ENCODE measurements at places on chromosomes 3 and 15.

DNA sequence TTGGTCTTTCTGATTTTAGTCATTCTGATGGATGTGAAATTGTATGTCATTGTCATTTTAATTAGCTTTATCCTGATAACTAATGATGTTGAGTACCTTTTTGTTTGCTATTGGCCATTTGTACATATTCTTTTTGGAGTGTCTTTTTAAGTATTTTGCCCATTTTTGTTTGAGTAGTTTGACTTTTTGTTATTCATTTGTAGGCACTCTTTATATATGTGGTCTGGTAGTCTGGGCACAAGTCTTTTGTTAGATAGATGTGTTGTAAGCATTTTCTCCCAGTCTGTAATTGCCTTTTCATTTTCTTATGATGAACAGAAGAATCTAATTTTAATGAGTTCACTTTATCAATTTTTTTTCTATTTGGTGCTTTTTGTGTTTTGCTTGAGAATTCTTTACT is 14.6 kb downstream of the GPR160 start:
- no peak for DNase-seq

DNA sequence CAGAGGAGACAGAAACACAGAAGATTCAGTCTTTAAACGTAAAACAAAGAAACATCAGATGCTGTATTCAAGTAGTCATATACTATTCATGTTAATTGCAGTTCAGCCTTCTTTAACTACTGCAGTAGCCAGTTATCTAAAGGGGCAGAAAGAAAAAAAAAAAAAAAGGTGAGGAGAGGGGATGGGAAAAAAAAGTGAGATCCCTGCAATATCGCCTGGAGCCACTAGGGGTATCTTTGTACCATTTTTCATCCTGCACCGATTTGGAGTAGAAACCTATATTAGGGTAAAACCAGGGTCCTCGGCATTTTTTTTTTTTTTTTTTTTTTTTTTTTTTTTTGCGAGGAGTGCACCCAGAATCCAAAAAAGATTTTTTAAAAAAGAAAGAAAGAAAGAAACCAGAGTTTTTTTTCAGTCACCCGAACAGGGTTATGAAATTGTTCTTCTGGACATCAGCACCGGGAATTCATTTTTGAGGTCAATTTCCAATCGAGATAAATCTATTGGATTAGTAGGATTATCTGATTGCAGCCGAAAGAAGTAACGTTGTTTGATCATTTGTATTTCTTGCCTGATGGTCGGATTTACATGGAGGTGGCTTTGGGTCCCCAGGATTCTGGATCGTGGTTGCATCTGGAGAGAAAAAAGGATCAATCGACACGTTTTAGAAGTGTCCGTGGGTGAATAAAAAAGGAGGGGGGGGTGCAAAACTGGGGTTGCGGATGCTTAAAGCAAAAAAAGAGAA is 186.7 kb downstream of the NLGN1 start:
- peak; percentile 22 for DNase-seq

- DNase-seq: no peak
Measured at GRCh38 chr3:30141178-30141581, 465.2 kb upstream of the TGFBR2 start.

DNA sequence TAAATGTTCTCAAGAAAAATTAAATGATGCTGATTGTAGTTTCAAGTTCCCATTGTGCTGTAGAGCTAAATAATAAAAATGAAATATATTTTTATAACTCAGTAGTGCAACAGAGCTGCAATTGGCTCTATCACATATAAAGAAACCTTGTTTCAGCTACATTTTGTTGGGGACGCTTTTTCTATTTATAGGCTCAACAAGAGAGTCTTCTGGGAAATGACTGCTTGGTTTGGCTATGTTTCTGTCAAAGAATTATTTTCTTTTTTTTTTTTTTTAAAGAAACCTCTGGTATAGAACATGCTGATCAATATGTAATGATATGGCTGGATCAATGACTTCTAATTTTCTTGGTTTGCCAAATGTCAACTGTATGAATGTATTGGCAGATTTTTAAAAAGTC is 76.5 kb downstream of the OTOL1 start:
- no peak for DNase-seq

DNA sequence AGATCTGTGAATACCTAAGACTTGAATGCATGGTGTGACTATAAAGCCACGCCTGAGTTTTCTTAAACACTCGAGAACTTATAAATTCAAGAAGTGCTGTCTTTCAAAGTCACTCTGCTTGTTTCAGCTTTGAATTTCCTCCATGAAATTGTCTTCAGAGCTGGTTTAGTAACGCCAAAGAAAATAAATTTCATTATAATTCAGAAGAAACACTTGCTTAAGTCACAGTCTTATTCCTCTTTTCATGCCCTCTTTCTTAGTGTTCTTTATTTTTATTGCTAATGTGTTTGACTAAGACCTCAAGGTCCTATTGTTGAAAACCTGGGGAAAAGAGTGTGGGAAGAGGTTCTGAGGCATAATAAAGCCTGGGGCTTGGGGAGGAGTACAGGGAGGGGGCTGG is 3.3 kb upstream of the RCN2 start:
- DNase-seq: no peak

GRCh38 chr3:155481089-155481488 is 187.6 kb upstream of the STRIT1 start:
- no peak for DNase-seq

GRCh38 chr3:124131580-124131979 is 139.7 kb upstream of the ROPN1 start:
- no peak for DNase-seq

DNA sequence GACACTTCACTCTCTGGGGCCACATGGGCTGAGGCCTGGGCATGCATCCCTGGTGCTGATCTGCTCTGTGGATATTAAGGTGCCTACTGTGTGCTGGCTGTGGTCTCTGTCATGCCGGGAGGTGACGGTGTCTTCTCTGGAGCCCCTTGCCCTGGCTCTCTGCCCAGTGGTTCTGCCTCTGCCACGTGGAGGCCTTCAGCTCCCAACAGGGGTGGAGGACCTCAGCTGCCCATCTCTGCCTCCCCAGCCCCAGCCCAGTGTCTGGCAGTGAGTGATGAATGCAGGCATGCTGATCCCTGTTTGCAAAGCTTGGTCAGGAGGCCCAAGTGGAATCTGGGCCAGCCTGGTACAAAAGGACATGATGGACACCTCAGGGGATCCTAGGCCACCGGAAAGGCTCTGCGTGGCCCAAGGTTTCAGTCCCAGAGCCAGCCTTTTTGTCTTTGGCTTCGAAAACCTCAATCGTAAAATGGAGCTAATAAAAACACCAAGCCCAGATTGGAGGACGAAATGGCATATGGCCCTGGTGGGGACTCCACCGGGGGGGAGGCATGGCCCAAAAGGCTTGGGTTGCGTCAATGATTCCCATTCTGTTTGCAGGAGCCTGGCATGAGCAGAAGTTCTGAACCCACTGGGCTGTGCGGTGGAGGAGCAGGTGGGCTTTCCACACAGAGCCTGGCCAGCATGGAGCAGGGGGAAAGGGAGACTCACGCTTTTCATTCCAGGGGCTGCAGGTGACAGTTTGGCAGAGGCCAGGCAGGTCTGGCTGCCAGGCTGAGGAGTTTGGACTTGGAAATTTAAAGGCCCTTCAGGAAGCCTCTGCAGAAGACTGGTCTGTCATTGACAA is 54.7 kb upstream of the KLF13 start:
- DNase-seq: no peak

DNA sequence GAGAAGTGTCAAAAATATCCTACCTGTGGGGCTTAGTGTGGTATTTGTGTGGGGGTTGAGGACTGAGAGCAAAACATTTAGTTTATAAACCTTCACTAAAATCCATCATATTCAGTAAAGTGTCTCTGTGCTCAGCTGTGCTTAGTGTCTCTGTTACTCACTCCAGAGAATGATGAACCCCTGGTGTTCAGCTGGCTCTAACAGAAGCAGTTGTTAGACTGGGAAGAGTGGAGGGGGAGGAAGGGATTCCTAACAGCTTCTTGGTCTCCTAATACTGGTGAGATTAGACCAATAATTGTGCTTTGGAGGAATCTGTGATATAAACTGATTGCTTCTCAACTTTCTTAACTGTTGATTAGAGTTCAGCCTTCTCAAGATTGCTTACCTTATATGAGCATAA is 1123.5 kb downstream of the ROBO2 start:
- no peak for DNase-seq

GRCh38 chr3:123618768-123619484 is 34.1 kb upstream of the HACD2 start:
- no peak for DNase-seq

DNA sequence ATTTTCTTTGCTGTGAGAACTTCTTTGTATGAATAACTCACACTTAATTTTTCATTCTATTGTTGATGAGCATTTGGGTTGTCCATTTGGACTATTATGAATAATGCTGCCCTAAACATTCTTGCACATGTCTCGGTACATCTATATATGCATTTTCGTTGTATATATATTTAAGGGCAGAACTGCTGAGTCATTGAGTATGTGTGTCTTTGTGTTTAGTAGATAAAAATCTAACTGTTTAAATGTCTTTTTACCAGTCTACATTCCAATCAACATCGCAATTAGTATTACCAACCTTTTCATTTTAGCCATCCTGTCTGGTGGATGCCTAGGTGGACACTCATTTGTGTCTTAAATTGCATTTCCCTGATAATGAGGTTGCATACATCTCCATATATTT is 144.4 kb downstream of the UACA start:
- no peak for DNase-seq

- DNase-seq: no peak
Measured at GRCh38 chr15:98142572-98142971, 182.1 kb downstream of the ARRDC4 start.

- no peak for DNase-seq
Measured at GRCh38 chr15:29538044-29538443, 268.4 kb upstream of the NSMCE3 start.

- no peak for DNase-seq
Measured at GRCh38 chr15:62343397-62343796, 178.3 kb upstream of the C2CD4B start.

DNA sequence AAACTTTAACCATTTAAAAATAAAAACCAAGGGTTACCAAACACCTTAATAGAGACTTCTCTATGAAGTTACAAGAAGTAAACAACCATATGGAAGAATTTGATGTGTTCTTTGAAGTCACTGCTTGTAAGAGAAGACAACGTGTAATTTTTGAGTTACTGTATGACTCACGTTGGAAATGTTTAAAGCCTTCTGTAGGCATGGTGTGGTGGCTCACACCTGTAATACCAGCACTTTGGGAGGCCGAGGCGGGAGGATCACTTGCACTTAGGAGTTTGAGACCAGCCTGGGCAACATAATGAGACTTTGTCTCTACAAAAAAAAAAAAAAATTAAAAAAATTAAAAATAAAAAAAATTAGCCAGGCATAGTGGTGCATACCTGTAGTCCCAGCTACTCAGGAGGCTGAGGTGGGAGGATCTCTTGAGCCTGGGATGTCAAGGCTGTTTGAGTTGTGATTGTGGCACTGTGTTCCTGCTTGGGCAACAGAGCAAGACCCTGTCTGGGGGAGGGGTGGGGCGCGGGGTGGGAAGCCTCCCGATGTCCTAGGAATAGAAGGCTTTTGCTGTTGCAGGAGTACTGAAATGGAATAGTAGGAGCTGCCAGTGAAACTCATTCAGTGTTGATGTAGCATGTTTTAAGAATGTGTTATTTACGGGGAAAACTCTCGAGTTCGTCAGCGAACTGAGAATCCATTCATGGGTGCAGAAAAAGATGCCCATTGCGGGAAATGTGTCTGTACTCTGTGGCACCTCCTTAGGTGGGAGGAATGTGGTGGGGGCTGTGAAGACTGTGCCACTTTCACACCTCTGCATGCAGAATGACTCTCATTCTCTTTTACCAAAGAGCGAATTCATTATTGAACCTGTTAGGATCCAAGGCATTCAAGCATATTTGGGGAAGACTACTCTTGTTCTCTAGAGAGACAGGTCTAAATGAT is 134.2 kb downstream of the FNDC3B start:
- DNase-seq: no peak

DNA sequence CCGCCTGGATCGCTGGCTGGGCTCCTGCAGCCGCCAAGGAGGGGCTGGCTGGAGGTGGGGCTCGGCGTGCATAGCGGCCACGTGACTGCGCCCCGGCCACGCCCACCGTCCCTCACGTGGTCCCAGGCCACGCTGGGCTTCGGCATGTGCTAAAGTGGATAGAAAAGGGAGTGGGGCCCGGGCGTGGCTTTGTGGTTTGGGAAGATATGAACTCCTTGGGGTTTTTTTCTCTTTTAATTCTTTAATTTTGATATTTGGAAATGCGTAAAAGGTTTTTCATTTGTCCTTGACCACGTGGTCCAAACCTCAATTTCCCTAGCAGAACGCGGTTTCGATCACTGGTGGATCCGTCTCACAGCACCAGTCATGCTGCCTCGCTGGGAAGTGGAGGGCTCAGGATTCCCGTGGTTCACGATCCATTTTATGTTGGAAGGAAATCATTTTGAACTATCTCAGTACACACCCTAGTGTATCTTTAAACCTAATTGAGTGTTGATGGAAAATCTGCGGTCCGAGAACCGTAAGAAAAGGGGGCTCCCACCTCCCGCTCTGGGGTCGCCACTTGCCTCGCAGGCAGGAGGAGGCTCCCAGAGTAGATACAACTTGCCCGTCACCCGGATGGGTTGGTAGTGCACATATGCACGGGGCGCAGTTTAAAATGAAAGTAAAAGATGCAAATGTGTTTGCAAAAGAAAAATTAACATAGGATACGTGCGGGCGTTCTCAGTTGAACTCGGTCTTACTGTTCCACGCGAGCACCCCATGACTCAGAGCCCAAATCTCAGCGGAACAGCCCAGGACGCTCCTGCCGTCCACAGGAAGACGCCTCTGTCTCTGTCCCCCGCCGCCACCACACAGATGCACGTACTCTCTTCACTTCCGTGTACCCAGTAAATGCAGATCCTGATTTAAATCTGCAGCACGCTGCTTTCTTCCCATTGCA is 141.9 kb downstream of the PGPEP1L start:
- peak; percentile 57 for DNase-seq

DNA sequence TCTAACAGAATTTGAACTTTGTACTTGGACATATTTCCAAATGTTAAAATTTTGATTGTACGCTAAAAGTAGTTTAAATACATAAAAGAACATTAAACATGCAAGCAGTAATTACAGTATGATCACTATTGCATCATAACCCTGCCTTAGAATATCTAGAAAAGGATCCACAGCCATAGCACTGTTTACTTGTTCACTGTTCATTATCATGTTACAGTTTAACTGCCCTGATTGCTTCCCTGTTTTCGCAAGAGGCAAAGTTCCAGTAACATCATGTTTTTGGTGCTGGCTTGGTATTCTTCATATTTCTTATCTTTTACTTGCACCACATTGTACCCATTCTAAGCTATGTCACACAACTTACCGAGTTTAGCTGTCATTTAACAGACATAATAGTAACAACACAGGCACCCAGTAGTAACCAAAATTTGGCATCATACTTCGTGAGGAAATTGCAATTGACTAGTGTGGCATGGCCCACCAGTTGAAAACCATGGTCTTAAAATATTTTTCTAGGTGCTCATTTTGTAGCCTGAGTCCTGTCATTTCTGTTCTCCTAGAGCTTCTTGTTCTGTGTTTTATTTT is 13.3 kb upstream of the TMEM87A start:
- no peak for DNase-seq
